Testis (tissue), 5 donors: ENCODE measurements at places on chromosomes 13 and 19. TPM values are rescaled to one million over a fixed set of nuclear protein-coding genes. Genes with fewer than 3 reads are reported as not detected.

DYRK1B gene
- total RNA-seq, result 90.8 TPM

IZUMO2 gene
- total RNA-seq, result 37.3 TPM

OR7C1 gene
- 2.5 TPM for total RNA-seq

GRCh38 chr19:17974551-17974950 lies 7.6 kb downstream of the KCNN1 start:
- DNase-seq, result no peak

GRCh38 chr13:75555836-75556235 lies 6.2 kb downstream of the UCHL3 start:
- DNase-seq, result no peak

- DNase-seq, result no peak
Observed at GRCh38 chr13:51916962-51917361, 55.2 kb downstream of the CCDC70 start.

- DNase-seq, result no peak
Observed at GRCh38 chr13:100433475-100433874, 155.1 kb downstream of the GGACT start.

- DNase-seq, result no peak
Observed at GRCh38 chr13:30810801-30811200, 75.5 kb downstream of the ALOX5AP start.

DNA sequence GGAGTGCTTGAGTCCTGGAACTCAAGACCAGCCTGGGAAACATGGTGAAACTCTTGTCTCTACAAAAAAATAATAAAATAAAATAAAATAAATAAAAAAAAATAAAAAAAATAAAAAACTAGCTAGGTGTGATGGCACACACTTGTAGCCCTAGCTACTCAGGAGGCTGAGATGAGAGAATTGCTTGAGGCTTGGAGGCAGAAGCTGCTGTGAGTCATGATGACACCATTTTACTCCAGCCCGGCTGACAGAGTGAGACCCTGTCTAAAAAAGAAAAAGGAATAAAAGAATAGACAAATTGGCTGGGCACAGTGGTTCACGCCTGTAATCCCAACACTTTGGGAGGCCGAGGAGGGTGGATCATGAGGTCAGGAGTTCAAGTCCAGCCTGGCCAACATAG lies 1168.9 kb downstream of the SLITRK5 start:
- DNase-seq, result no peak
